Caco-2 (cell line): ENCODE measurements at places on chromosomes 6 and 20. TPM values are rescaled to one million over a fixed set of nuclear protein-coding genes. Genes with fewer than 3 reads are reported as not detected.
A peak's percentile ranks its signal among the peaks of the same experiment; 100 is the strongest.

DNA sequence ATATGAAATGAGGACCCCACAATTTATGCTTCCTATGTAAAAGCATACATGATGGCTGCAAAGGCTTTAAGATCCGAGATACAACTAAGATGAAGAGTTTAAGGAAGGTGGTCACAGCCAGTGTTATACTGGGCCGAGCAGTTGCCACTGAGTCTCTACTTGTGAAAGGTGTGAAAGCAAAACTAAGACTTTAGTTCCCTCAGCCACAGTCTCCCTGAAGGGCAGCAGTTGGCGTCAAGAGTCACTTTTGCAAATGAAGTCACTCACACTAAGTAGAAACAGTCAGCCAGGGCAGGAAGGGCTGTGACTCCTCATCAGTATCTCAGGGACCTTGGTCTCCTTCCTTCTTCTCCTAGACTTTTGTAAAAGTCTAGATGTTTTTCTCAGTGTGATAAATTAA, 191.6 kb upstream of the MCHR2 start:
- no peaks in the 10 kb centered on the region; the same call in 1 of the 2 replicates for H3K36me3 ChIP-seq
- H3K27me3 ChIP-seq, result no peaks in the 10 kb centered on the region
- H3K4me3 ChIP-seq, result no peak overlapping the region
- no peaks in the 10 kb centered on the region for H3K4me1 ChIP-seq

GRCh38 chr20:6756693-6757595, 10.5 kb upstream of the BMP2 start:
- no peak overlapping the region for H3K4me3 ChIP-seq
- H3K4me1 ChIP-seq, result no peaks in the 10 kb centered on the region
- no peaks in the 10 kb centered on the region for H3K27me3 ChIP-seq
- no peaks in the 10 kb centered on the region for H3K36me3 ChIP-seq

GRCh38 chr20:62702895-62703852, 5.5 kb upstream of the NTSR1 start:
- no peak overlapping the region for H3K27ac ChIP-seq
- 0 out of 2 replicates have a peak, but pooled peaks cover 7% of the 10 kb centered on the region for H3K4me1 ChIP-seq
- no peak for DNase-seq

DNA sequence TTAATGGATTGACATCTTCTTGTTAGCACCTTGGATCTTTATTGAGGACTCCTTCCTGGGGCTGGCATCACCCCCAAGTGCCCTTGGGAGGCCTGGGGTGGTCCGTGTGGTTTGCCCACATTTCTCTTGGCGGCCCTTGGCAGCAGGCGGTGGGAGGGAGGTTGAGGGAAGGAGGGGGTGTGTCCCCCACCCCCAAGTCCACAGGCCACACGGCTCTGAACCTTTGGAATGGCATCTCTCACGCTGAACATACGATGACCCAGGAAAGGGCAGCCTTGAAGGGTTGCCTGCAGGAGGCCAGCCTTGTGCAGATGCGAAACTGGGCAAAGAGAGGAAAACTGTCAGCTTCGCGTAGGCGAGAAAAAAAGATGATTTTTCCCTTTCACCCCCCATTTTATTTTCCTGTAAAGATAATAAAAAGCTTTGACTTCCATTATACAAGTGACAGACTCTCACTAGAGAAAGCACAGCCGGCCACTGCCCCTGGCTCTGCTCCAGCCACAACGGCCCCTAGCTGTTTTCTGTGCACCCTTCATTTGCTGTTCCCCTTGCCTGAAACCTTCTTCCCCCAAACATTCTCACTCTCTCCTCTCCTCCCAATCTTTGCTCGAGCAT, 56.2 kb downstream of the SLC2A10 start:
- no peak for DNase-seq
- H3K4me1 ChIP-seq, result no peaks in the 10 kb centered on the region
- no peaks in the 10 kb centered on the region for H3K27me3 ChIP-seq
- H3K27ac ChIP-seq, result no peak overlapping the region

DNA sequence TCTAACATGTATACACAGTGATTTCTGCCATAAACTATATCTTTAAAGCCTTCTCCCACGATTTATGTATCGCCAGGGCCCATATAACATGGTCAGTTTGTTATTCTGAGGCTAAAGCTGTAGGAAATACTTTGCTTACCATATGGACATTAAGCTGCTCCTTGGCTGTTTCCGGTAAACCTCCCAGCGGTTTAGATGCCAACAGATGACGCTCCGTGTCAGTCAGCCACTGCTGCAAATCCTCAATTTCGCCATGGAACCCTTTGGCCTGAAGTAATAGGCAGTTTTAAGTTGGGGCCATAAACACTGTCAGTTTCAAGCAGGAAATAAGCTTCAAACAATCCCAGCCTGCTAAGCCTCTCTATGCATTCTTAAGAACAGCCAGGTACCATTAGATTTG, 145.4 kb downstream of the DST start:
- H3K36me3 ChIP-seq, result no peaks in the 10 kb centered on the region; the same call in 1 of the 2 replicates
- no peak overlapping the region for H3K27ac ChIP-seq
- no peak overlapping the region for H3K4me3 ChIP-seq
- DNase-seq, result no peak
- no peaks in the 10 kb centered on the region for H3K4me1 ChIP-seq

GRCh38 chr20:41671143-41671542, 53.0 kb upstream of the CHD6 start:
- no peak for DNase-seq
- H3K27me3 ChIP-seq, result no peaks in the 10 kb centered on the region
- H3K36me3 ChIP-seq, result no peaks in the 10 kb centered on the region
- no peak overlapping the region for H3K4me3 ChIP-seq

- no peak for DNase-seq
- H3K4me1 ChIP-seq, result no peaks in the 10 kb centered on the region
- no peak overlapping the region for H3K4me3 ChIP-seq
These were observed 45.4 kb downstream of the EZR start for GRCh38 chr6:158773581-158774449.

DNA sequence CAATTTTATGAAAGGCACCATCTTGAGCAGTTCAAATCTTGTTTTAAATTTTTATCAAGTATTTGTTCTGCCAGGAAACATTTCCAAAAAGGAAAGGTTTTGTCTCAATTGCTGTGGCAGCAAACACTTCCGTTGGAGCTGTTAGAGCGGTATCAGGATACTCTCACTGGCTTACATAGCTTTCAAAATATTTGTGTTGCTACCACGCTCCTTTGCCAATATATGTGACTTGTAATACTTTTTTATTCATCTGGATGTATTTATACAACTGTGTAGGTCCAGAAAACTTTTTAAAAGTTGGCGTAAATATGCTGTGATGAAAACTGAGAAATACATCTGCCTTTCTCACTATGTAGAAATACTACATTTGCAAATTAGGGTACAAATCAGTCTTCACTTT, 37.8 kb upstream of the NHSL1 start:
- H3K4me3 ChIP-seq, result no peak overlapping the region
- no peak for DNase-seq
- no peaks in the 10 kb centered on the region for H3K27me3 ChIP-seq
- peak overlapping the region; percentile 93 for H3K27ac ChIP-seq

GRCh38 chr6:97322811-97323210, 39.8 kb upstream of the MMS22L start:
- H3K27me3 ChIP-seq, result no peaks in the 10 kb centered on the region
- no peak overlapping the region for H3K27ac ChIP-seq
- no peak overlapping the region for H3K4me3 ChIP-seq
- H3K36me3 ChIP-seq, result no peaks in the 10 kb centered on the region

DNA sequence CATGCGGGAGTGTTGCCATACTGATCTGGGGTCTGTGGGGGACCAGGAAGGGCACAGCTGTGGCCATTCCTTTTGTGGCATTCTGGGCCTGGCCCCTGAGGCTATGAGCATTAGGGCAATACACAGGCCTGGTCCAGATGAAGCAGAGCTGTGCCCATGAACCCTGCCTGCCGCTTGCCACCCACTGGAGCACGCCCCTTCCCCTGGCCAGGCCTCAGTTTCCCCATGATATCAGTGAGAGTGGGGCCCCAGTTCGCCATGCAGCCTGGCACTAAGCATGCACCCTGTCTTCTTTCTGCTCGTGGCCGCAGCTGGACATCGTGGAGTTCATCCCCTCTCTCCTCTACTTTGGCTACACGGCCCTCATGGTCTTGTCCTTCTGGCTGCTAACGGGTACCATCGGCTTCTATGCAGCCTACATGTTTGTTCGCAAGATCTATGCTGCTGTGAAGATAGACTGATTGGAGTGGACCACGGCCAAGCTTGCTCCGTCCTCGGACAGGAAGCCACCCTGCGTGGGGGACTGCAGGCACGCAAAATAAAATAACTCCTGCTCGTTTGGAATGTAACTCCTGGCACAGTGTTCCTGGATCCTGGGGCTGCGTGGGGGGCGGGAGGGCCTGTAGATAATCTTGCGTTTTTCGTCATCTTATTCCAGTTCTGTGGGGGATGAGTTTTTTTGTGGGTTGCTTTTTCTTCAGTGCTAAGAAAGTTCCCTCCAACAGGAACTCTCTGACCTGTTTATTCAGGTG, 42.4 kb downstream of the PLAGL2 start:
- 0 out of 2 replicates have a peak, but pooled peaks cover 5% of the 10 kb centered on the region for H3K4me1 ChIP-seq
- peaks cover 9% of the 10 kb centered on the region for H3K36me3 ChIP-seq
- H3K4me3 ChIP-seq, result no peak overlapping the region
- H3K27me3 ChIP-seq, result no peaks in the 10 kb centered on the region

- H3K27ac ChIP-seq, result no peak overlapping the region
- H3K36me3 ChIP-seq, result no peaks in the 10 kb centered on the region
- no peaks in the 10 kb centered on the region for H3K27me3 ChIP-seq
- H3K4me1 ChIP-seq, result no peaks in the 10 kb centered on the region
- DNase-seq, result no peak
These were observed 659.2 kb downstream of the PRKN start for GRCh38 chr6:162068340-162068739.

DNA sequence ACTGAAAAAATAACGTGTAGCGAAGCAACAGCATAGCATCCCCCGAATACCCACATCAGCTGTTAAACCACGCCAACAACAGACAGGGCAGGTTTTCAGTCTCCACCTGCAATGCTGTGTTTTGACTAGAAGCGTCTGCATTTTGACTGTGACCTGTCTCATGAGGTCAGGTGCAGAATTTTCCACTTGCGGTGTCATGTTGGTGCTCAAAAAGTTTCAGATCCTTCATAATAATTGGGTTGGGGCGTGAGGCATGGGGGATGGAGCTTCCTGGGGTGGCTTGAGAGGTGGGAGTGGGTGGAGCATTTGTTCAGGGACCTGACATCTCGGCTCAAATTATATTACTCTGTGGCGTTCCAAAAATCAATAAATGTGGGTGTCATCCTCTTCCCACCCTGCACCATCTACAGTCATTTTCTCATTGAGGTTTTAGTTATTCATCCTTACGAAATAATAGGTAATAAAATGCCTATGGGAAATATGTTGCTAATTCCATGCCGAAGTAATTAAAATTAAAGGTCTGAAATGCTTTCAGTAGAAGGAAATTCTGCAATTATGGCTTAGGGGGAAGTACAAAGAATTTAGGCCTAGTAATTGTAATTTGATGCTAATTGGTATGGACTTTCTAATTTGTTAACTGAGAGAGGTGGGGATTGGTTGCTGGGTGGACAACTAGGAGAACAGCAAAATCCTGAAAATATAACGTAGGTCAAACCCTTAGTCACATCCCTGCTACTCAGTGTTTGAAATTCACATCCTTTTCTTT, 81.0 kb downstream of the TIAM2 start:
- no peaks in the 10 kb centered on the region for H3K27me3 ChIP-seq
- no peak for DNase-seq
- no peak overlapping the region for H3K4me3 ChIP-seq
- no peak overlapping the region for H3K27ac ChIP-seq

GRCh38 chr6:96721227-96721626, 116.0 kb downstream of the GPR63 start:
- H3K27ac ChIP-seq, result no peak overlapping the region
- no peak overlapping the region for H3K4me3 ChIP-seq
- no peaks in the 10 kb centered on the region for H3K27me3 ChIP-seq
- no peaks in the 10 kb centered on the region for H3K36me3 ChIP-seq
- H3K4me1 ChIP-seq, result no peaks in the 10 kb centered on the region
- DNase-seq, result no peak

GRCh38 chr6:33632558-33633039, 11.5 kb downstream of the ITPR3 start:
- peaks cover 3% of the 10 kb centered on the region; the same call in 1 of the 2 replicates for H3K36me3 ChIP-seq
- no peaks in the 10 kb centered on the region for H3K27me3 ChIP-seq
- DNase-seq, result peak; percentile 80

DNA sequence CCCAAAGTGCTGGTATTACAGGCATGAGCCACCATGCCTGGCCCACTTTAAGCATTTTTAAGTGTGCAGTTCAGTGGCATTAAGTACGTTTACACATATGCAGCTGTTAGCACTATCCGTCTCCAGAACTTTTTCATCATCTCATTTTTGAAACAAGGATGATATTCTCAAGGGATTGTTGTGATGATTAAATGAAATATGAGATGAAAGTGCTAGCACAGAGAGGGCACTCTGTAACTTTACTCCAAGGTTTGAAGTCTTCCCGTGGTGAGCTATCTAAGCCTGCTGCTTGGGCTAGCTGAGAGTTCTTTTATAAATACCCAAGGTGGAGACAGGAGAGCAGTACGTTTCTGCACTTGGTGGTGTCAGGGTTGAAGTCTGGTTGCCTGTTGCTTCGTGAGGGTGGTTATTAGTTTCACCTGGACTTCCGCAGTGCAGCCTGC, 6.6 kb downstream of the TM9SF4 start:
- H3K36me3 ChIP-seq, result no peaks in the 10 kb centered on the region
- no peak for DNase-seq
- H3K4me1 ChIP-seq, result peaks cover 2% of the 10 kb centered on the region; the same call in 1 of the 2 replicates
- H3K27me3 ChIP-seq, result no peaks in the 10 kb centered on the region

- peak overlapping the region; percentile 2 for H3K4me3 ChIP-seq
- H3K27me3 ChIP-seq, result no peaks in the 10 kb centered on the region
- H3K4me1 ChIP-seq, result peaks cover 74% of the 10 kb centered on the region
- peak overlapping the region; percentile 78 for H3K27ac ChIP-seq
- no peaks in the 10 kb centered on the region for H3K36me3 ChIP-seq
- no peak for DNase-seq
These were observed 27.5 kb downstream of the NCOA7 start for GRCh38 chr6:125818225-125818657.

GRCh38 chr6:9745476-9745875, 669.4 kb downstream of the TFAP2A start:
- no peaks in the 10 kb centered on the region for H3K4me1 ChIP-seq
- H3K27ac ChIP-seq, result no peak overlapping the region
- no peak overlapping the region for H3K4me3 ChIP-seq
- H3K36me3 ChIP-seq, result no peaks in the 10 kb centered on the region
- DNase-seq, result no peak

DNA sequence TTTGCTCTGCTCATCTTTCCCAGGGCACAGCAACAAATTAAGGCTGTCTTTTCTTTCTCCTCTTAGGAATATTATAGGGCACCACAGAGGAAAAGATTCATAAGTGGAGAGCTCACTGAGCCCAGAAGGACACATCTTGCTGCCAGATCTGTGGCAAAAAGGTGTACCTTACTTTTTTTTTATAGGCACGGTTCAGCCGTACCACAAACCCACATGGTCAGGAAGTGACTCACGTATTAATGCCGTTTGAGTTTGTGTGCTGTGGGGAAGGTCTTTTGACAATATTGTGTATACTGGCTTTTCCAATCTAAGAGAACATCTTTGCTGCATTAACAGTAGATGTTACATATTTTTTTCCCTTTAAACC, 28.4 kb downstream of the PAQR8 start:
- no peaks in the 10 kb centered on the region for H3K27me3 ChIP-seq
- no peak for DNase-seq
- H3K36me3 ChIP-seq, result no peaks in the 10 kb centered on the region
- no peak overlapping the region for H3K4me3 ChIP-seq
- H3K27ac ChIP-seq, result peak overlapping the region; percentile 41
- peaks cover 9% of the 10 kb centered on the region; the same call in 1 of the 2 replicates for H3K4me1 ChIP-seq

Gene BNIP5
- 0.50 and 0.53 TPM in 2 replicates for total RNA-seq

Gene NOTCH4
- total RNA-seq, result 0.30 and 0.43 TPM in 2 replicates

Gene CLPSL1
- not detected in 2 replicates for total RNA-seq

Gene SCAND1
- 125 and 129 TPM in 2 replicates for total RNA-seq

Gene TPMT
- 10.1 and 11.0 TPM in 2 replicates for total RNA-seq

Gene CEP250
- total RNA-seq, result 117 and 137 TPM in 2 replicates

Gene PSORS1C2
- total RNA-seq, result not detected in 2 replicates

Gene FGD2
- total RNA-seq, result not detected in 2 replicates

Gene ISM1
- total RNA-seq, result 1.8 and 2.4 TPM in 2 replicates

Gene ARMC12
- total RNA-seq, result not detected in 2 replicates

Gene ZNF831
- not detected in 2 replicates for total RNA-seq

Gene HAO1
- total RNA-seq, result not detected in 2 replicates

Gene LHFPL5
- total RNA-seq, result not detected in 2 replicates
